ENCODE measurements at places on chromosomes 2 and 18.

- H3K36me3 ChIP-seq = no peaks in the 10 kb centered on the region
- peaks cover 2% of the 10 kb centered on the region for H3K4me1 ChIP-seq
- H3K27me3 ChIP-seq = no peaks in the 10 kb centered on the region
- H3K27ac ChIP-seq = no peak overlapping the region
- no peak for DNase-seq
- no peak overlapping the region for H3K4me3 ChIP-seq
These were observed 34.4 kb upstream of the PKDCC start for GRCh38 chr2:42013409-42013808.

- H3K27me3 ChIP-seq = no peaks in the 10 kb centered on the region
- H3K36me3 ChIP-seq = no peaks in the 10 kb centered on the region
- H3K4me3 ChIP-seq = no peak overlapping the region
- peaks cover 13% of the 10 kb centered on the region for H3K4me1 ChIP-seq
- no peak overlapping the region for H3K27ac ChIP-seq
These were observed 142.9 kb downstream of the PKP4 start for GRCh38 chr2:158599609-158600008.

- H3K27ac ChIP-seq = no peak overlapping the region
- H3K4me1 ChIP-seq = no peaks in the 10 kb centered on the region
- H3K4me3 ChIP-seq = no peak overlapping the region
- DNase-seq = no peak
These were observed 23.2 kb downstream of the SUMO1 start for GRCh38 chr2:202215179-202215578.

GRCh38 chr18:63098018-63098981 lies 221.3 kb downstream of the BCL2 start:
- no peak for DNase-seq
- H3K27ac ChIP-seq = no peak overlapping the region

GRCh38 chr18:50276452-50276851 lies 4.9 kb downstream of the MBD1 start:
- H3K27ac ChIP-seq = no peak overlapping the region
- H3K4me3 ChIP-seq = no peak overlapping the region
- H3K4me1 ChIP-seq = peaks cover 18% of the 10 kb centered on the region
- DNase-seq = no peak

DNA sequence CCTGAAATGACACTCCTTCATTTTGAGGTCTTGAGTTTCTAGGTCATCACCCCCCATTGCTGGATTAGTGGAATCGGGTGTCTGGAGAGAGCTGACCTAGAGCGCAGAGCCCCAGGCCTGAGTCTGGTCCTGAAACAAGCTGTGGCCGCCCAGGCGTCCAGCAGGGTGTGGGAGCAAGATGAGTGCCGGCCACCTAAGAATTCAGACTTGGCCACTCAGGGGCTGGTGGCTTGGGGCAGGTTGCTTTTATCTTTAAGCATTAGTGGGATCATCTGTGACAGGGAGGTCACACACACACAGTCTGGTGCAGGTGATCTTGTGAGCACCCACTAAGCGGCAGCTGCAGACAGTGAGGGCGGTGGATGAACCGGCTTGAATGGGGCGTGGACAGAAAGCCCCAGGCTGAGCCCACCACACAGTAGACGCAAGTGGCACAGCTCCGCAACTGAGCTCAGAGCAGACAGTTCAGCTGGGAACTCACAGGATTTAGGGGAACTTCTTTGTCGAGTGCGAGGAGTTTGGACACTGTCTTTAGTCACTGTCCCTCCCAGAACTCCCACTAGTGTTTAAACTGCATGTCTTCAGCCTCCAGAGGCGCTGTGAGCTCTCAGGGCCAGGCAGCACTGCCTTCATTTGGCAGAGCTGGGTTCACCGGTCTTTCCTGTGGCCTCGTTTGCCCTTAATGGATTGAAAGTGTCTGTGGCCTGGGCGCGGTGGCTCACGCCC lies 21.5 kb downstream of the ITGB1BP1 start:
- H3K4me1 ChIP-seq = peaks cover 6% of the 10 kb centered on the region
- no peak for DNase-seq
- no peak overlapping the region for H3K4me3 ChIP-seq
- peaks cover 16% of the 10 kb centered on the region for H3K36me3 ChIP-seq
- H3K27ac ChIP-seq = no peak overlapping the region

- H3K27ac ChIP-seq = peak overlapping the region; percentile 98
- no peaks in the 10 kb centered on the region for H3K36me3 ChIP-seq
- peaks cover 5% of the 10 kb centered on the region for H3K27me3 ChIP-seq
These were observed 387.6 kb downstream of the FIGN start for GRCh38 chr2:163347982-163348856.

DNA sequence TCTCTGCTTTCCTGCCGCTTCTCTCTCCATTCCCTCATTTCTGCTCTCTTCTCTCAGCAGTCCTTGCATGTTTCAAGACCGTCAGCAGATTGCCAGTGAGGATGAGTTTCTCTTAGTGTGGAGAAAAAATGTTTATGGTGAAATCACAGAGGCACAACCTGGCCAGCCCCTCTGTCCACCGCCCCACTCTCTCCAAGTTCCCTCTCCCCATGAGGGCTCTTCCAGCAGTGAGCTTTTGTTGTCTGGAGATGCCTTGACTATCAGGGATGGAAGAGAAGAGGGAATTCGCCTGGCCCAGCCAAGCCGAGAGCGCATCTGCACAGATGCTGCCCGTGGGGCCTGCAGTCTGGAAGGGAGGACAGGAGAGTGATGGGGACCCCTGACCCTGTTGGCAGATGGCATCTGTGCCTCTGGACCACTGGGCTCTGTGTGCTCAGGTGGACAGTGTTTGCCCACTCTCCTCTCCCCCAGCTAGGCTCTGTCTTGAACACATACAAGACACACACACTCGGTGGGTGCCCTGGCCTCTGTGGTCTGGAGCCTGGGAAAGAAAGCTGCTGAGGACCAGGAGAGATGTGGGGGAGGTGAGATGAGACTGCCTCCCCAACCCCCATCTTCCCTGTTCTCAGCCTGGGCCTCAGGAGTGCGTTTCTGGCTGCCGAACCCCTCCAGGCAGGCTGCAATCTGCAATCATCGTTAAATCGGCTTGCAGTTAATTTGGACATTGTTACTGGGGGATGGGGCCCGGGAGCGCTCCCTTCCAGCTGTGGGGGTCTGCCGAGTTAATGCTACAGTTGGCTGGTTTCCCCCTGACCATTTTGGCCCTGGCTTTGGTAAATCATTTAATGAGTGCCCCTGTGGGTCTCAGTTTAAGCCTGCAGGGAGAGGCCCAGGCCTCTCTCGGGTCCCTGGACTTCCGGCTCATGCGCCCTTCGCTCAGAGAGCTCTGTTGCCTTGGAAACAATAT lies 4.5 kb downstream of the ITM2C start:
- H3K27me3 ChIP-seq = no peaks in the 10 kb centered on the region
- H3K27ac ChIP-seq = peak overlapping the region; percentile 88
- H3K4me1 ChIP-seq = peaks cover 40% of the 10 kb centered on the region
- no peak for DNase-seq
- peak overlapping the region; percentile 57 for H3K4me3 ChIP-seq

GRCh38 chr2:234823196-234823876 lies 128.5 kb upstream of the SH3BP4 start:
- DNase-seq = no peak
- no peaks in the 10 kb centered on the region for H3K27me3 ChIP-seq
- H3K4me3 ChIP-seq = no peak overlapping the region
- no peak overlapping the region for H3K27ac ChIP-seq

GRCh38 chr2:31739161-31739560 lies 158.4 kb upstream of the SRD5A2 start:
- DNase-seq = no peak
- no peak overlapping the region for H3K4me3 ChIP-seq
- no peaks in the 10 kb centered on the region for H3K36me3 ChIP-seq

- no peak overlapping the region for H3K27ac ChIP-seq
- H3K27me3 ChIP-seq = no peaks in the 10 kb centered on the region
- peaks cover 10% of the 10 kb centered on the region for H3K4me1 ChIP-seq
These were observed 17.0 kb downstream of the TTLL4 start for GRCh38 chr2:218727502-218728165.

- no peak overlapping the region for H3K4me3 ChIP-seq
- peaks cover 7% of the 10 kb centered on the region for H3K4me1 ChIP-seq
- H3K36me3 ChIP-seq = no peaks in the 10 kb centered on the region
- no peak for DNase-seq
- no peaks in the 10 kb centered on the region for H3K27me3 ChIP-seq
- H3K27ac ChIP-seq = no peak overlapping the region
These were observed 286.5 kb downstream of the LPIN1 start for GRCh38 chr2:12032975-12033374.

DNA sequence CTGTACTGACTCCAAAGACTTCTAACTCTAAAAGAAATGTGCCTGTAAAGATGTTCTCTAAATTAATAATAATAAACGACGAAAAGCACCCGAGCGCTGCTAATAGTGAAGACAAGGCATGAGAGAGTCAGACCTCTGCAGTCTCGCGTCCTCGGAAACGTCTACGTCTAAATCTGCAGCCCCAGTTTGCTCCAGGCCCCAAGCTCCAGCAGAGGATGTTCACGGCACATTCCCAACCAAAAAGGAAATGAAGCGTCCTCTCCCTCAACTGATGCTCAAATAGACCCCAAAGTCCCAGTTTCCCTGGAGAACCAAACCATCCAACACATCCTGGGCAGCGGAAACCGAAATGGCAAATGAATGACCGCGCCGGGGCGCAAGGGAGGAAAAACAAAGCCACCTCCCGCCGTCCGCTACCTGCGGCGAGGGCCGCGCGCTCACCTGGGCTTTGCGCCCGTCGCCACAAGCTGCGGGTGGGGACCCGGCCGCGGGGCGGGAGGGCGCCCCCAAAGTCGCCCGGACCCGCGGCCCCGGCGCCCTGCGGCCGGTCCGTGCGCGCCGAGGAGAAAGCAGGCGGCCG lies 47.1 kb upstream of the CCDC150 start:
- peaks cover 26% of the 10 kb centered on the region for H3K27me3 ChIP-seq
- peak overlapping the region; percentile 97 for H3K27ac ChIP-seq
- DNase-seq = peak; percentile 53
- H3K4me3 ChIP-seq = peak overlapping the region; percentile 89
- H3K36me3 ChIP-seq = no peaks in the 10 kb centered on the region
- H3K4me1 ChIP-seq = peaks cover 26% of the 10 kb centered on the region

DNA sequence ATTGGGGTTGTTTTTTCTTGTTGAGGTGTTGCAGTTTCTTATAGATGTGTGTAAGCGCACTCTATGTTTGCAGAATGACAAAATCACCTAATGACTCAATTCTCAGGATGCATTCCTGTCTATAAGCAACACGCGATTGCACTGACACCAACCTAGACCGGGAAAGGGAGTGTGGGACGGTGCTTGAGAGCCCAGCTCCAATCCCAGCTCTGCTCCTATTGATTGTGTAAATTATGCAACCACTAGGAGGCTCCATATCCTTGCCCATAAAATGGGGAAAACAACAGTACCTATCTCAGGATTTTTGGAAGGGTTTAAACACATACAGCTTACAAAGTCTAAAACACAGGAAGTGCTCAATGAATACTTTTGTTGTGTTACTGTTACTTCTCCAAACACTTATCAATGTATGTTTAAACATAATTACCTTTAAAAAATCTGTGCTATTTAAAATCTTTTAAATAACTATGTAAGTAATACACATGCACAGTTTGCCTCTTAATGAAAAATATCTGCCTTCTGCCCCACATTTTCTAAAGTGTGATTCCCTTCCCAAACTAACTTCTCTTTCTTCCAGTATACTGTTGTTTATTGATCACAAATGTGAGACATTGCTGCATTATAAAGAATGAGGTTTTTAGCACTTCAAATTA lies 132.5 kb downstream of the SPHKAP start:
- peaks cover 6% of the 10 kb centered on the region for H3K4me1 ChIP-seq
- peak; percentile 9 for DNase-seq
- H3K36me3 ChIP-seq = no peaks in the 10 kb centered on the region
- no peak overlapping the region for H3K27ac ChIP-seq
- H3K4me3 ChIP-seq = no peak overlapping the region

DNA sequence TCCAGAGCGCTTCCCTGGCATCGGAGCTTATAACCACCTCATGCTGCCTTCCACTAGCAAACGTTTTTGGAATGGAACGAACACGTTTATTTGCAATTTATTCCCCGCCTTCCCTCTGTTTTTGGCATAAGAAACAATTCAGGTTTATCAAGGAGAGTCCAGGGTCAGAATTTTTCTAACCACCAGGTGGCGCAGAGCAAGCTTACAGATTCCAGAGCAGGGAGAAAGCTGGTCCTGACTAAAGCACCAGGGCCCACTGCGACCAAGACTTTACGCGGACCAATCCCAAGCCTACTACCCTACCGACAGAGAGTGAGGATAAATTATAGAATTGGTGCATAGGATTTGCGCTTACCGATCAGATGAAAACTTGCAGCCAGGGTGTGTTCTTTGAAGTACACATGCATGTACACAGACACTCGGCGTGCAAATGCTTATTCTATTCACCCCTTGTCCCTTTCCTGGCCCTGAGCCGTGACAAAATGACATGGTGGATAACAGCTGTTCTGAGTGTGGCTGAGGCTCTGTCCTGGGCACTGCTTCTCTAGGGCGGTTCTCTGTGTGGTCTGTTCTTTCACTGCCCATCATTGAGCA lies 34.7 kb downstream of the NAPG start:
- peaks cover 14% of the 10 kb centered on the region for H3K36me3 ChIP-seq
- no peak overlapping the region for H3K27ac ChIP-seq
- H3K4me3 ChIP-seq = no peak overlapping the region
- H3K4me1 ChIP-seq = peaks cover 2% of the 10 kb centered on the region
- no peaks in the 10 kb centered on the region for H3K27me3 ChIP-seq

- peaks cover 1% of the 10 kb centered on the region for H3K4me1 ChIP-seq
- peaks cover 33% of the 10 kb centered on the region for H3K27me3 ChIP-seq
- H3K36me3 ChIP-seq = no peaks in the 10 kb centered on the region
These were observed 20.4 kb upstream of the PAPOLG start for GRCh38 chr2:60735496-60736250.

DNA sequence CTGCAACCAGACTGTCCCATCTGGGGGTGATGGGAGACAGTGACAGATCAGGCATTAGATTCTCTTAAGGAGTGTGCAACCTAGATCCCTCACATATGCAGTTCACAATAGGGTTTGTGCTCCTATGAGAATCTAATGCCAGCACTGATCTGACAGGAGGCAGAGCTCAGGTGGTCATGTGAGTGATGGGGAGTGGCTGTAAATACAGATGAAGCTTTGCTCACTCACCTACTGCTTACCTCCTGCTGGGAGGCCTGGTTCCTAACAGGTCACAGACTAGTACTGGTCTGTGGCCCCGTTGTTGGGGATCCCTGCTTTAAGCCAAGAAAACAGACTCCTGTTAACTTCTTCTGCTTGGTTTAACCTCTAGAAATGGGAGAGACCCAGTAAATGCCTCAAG lies 3.2 kb downstream of the CYP27A1 start:
- H3K4me3 ChIP-seq = no peak overlapping the region
- H3K36me3 ChIP-seq = peaks cover 2% of the 10 kb centered on the region
- peaks cover 27% of the 10 kb centered on the region for H3K4me1 ChIP-seq
- H3K27ac ChIP-seq = no peak overlapping the region
- no peak for DNase-seq
- no peaks in the 10 kb centered on the region for H3K27me3 ChIP-seq
